ENCODE measurements at places on chromosomes 2 and 18. TPM values are rescaled to one million over a fixed set of nuclear protein-coding genes. Genes with fewer than 3 reads are reported as not detected.

DNA sequence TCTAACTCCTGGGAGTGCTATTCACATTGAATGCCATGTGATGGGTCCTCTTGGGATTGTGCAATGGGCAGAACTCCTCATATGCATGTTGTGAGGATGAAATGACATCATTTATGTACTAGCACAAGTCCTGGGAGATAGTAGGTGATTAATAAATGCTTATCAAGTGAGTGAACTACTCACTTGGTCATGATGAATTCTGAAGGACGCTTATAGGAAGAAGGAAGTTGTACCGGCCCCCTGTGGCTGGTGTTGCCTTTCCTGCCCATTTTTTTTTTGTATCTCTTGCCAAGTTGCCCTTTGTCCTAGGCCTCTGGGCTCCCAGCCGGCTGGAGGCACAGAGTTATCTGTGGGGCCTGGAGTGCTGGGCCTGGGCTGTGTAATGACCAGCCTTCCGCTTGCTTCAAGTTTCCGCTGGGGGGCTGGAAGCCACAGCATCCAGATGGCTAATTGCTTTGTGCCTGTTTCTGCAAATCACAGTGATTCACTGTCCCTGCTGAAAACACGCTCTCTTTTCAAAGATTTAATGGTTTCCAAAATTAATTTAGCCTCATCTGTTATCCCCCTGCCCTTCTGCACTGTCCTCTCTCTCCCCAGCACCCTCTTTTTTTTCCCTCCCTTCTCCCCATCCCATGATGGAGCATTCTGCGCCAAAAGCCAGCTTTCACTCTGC is 33.7 kb upstream of the MRPL33 start:
- peak; percentile 98 for DNase-seq

L3MBTL4 gene
- total RNA-seq: 1.0 TPM

DSC3 gene
- 193 TPM for total RNA-seq

DNA sequence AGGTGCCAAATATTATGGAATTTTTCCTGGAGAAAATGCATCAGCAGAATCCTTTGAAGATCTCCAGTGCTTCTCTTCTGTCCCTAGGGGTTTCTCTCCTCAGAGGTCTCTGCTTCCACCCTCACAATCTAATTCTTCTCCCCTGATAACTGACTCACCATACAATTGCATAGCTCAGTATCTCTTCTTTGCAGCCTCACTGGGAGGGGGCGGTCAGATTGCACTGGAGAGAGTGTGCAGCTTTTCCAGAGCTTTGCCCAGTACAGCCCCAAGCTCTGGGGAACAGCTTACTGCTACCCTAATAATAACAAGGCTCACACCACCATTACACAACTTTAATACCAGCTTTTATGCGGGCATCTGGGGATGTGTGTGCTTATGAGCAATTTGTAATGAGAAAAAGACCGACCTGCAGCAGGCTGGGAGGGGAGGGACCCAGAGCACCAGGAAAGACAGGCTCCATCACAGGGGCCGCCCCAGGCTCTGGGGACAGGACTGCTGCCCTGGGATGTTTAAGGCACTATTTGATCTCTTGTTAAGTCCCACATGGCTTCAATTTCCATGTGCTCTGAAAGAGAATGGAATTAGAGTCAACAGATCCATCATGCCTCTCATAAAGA is 276.6 kb upstream of the SIX2 start:
- DNase-seq: no peak

GRCh38 chr18:57062178-57062577 is 84.7 kb upstream of the BOD1L2 start:
- no peak for DNase-seq

DNA sequence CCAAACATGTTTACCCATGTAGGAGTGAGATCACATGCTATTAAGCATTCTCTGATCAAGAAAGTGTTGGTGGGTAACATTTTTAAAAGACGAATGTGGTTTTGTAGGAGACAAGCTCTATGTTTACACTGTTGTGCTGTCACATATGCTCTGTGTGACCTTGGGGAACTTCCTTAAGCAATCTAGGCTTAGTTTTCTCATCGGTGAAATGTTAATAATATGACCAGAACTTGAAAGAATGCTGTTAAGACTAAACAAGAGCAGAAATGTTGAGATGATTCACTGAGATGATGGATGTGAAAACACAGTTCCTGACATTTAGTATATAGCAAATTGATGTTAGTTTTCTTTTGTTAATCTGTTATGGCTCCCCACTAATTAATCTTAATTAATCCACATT is 860.9 kb upstream of the CNTNAP5 start:
- DNase-seq: no peak
